Naive thymus-derived CD4-positive, alpha-beta T cell (primary cell): ENCODE measurements at places on chromosomes 7 and 10.

DNA sequence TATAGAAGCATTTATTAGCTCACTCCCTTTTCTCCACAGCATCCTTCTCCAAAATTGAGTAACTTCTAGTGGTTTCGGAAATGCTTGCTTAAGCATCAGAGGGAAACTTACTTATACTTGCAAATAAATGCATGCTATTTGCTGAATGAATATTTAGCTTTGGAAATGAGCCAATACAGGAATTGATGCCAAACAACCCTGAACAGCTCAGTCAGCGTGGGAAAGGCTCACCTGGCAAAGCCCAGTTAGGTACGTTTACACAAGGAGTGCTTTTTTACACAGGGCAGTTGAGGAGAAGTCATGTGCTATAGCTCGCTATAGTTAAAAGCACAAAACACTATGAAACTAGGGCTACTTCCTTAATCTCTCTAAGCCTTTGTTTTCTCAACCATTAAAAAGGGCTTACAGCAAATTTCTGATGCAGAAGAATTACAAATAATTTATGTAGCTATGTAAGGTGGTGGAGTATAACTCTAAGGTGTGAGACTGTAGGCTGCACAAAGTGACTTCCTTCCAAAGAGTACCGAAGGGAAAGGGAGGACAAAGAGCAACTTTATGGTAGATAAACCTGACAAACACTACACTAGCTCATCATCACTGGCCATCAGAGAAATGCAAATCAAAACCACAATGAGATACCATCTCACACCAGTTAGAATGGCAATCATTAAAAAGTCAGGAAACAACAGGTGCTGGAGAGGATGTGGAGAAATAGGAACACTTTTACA, 498.2 kb downstream of the PHTF2 start:
- no peak for DNase-seq

GRCh38 chr10:29501692-29502091, 133.1 kb downstream of the SVIL start:
- DNase-seq: no peak

GRCh38 chr7:18420748-18421147, 74.8 kb upstream of the HDAC9 start:
- DNase-seq: no peak

DNA sequence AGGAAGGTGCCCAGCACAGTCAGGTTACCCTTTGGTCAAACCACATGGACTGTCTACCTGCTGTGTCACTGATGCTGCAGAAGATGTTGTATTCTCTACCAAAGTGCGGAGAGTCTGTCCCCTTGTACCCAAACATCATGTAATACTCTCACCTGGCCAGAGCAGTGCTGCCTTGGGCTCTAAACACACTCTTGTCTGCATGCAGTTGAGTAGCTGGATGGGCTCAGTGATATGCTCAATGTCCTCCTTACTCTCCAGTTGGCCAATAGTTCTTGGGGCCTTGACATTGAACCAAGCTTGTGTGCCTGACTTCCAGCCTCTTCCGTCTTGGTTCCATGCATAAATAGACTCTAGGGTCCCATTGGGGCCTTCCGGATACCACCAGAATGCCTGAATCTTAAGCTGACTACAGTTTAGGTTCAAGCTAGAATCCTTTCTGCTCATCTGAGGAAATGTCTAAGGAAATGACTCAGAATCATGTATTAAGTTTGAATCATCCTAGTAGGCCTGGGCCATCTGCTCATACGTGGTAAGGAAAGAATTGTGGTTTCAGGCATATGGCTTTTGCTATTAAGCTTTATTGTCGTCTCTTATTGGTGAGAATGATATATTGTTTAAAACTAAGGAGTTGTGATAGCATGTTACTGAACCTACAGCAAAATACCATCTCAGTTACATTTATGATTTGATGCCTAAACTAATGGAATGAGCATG, 118.0 kb downstream of the OTUD1 start:
- no peak for DNase-seq
